T-cell (primary cell): ENCODE measurements at places on chromosomes 1 and 21.

DNA sequence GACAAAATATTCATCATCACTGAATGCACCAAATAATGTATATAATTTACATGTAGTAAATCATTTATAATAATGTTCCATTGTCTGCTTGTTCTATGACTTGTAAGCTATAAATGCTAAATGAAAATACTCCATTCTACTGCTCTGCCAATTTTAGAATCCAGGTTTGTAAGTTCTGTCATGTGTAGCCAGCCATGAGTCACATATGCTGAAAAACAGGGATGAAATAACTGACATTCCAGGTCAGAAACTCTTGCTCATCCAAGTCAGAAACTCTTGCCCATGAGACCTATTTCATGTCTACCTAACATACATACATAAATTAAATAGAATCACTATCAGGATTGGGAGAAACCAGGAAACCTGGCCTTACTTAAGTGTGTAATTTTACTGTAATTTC, 95.6 kb downstream of the ASH1L start:
- no peaks in the 10 kb centered on the region for H3K36me3 ChIP-seq
- H3K27me3 ChIP-seq = no peaks in the 10 kb centered on the region
- H3K4me1 ChIP-seq = peaks cover 9% of the 10 kb centered on the region
- DNase-seq = no peak
- H3K4me3 ChIP-seq = no peak overlapping the region

DNA sequence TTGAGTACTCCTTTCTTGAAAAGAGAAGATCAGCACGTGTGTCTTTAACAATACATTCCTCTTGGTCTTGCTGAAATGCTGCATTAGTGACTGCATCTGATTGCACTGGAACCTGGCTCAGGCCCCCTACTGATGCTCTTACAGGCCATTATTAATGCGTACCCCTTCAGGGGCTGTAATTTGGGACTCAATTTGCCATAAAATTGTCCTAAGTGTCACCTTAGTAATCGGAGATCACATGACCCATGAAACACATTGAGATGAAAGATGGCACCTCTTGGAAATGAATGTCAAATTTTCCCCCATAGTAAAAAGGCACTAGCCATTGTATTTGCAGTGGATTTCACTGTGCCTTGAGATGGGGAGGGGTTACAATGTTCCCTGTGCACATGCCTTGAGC, 563.3 kb downstream of the KIF26B start:
- H3K4me1 ChIP-seq = no peaks in the 10 kb centered on the region
- no peak for DNase-seq
- no peak overlapping the region for H3K4me3 ChIP-seq
- no peaks in the 10 kb centered on the region for H3K36me3 ChIP-seq
- H3K27ac ChIP-seq = no peak overlapping the region
- no peaks in the 10 kb centered on the region for H3K27me3 ChIP-seq

- no peak for DNase-seq
- no peak overlapping the region for H3K4me3 ChIP-seq
- no peak overlapping the region for H3K27ac ChIP-seq
- no peaks in the 10 kb centered on the region for H3K4me1 ChIP-seq
- no peaks in the 10 kb centered on the region for H3K36me3 ChIP-seq
These were observed 18.9 kb downstream of the HTR1D start for GRCh38 chr1:23198373-23198772.

- no peaks in the 10 kb centered on the region for H3K36me3 ChIP-seq
- H3K27ac ChIP-seq = no peak overlapping the region
- DNase-seq = no peak
- H3K4me1 ChIP-seq = no peaks in the 10 kb centered on the region
These were observed 141.1 kb upstream of the RUNX1 start for GRCh38 chr21:35190201-35190701.

GRCh38 chr1:39694026-39694425, 2.8 kb upstream of the HPCAL4 start:
- H3K36me3 ChIP-seq = no peaks in the 10 kb centered on the region
- no peak overlapping the region for H3K4me3 ChIP-seq
- no peak for DNase-seq
- H3K4me1 ChIP-seq = no peaks in the 10 kb centered on the region
- H3K27me3 ChIP-seq = peaks cover 39% of the 10 kb centered on the region
- no peak overlapping the region for H3K27ac ChIP-seq

- no peak for DNase-seq
- no peaks in the 10 kb centered on the region for H3K4me1 ChIP-seq
These were observed 41.4 kb downstream of the SCMH1 start for GRCh38 chr1:41200728-41201127.

- DNase-seq = no peak
- H3K27ac ChIP-seq = no peak overlapping the region
- H3K27me3 ChIP-seq = no peaks in the 10 kb centered on the region
- no peak overlapping the region for H3K4me3 ChIP-seq
These were observed 100.1 kb downstream of the RUNX1 start for GRCh38 chr21:34949030-34949429.

- peaks cover 3% of the 10 kb centered on the region for H3K36me3 ChIP-seq
- H3K4me3 ChIP-seq = no peak overlapping the region
- no peak for DNase-seq
- no peak overlapping the region for H3K27ac ChIP-seq
- no peaks in the 10 kb centered on the region for H3K4me1 ChIP-seq
These were observed 6.8 kb downstream of the ARV1 start for GRCh38 chr1:230985711-230986110.
